Aorta (tissue), 5 donors: ENCODE measurements at places on chromosomes 5 and 9. TPM values are rescaled to one million over a fixed set of nuclear protein-coding genes. Genes with fewer than 3 reads are reported as not detected.

DNA sequence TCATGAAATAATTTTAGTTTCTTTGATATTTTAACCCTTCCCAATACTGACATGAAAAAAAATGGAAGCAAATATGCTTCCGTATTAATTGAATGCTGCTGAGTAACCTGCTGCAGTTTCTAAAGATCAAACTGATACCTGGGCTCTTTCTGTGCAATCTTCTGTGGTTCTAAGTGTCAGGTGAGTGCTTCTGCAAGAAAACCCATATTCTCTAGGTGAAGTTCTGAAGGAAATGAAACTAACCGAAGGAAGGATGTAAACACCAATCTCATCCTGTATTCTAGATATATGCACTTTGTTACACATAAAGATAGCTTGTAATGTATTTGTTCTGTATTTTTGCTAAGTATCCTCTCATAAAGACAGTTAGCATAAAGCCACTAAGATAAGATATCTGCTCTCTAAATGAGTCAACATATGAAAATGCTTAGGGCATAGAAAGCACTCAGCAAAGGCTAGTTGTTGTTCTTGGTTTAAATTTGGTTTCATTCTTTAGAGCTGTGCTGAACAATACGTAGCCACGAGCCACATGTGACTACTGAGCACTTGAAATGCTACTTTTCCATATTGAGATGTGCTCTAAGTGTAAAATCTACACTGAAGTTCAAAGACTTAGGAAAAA is 52.0 kb downstream of the ITGA2 start:
- no peak for DNase-seq

Gene CLINT1
- 57.1 TPM for total RNA-seq

Gene MYOT
- total RNA-seq = 4.0 TPM

Gene PAM
- 787 TPM for total RNA-seq

Gene ABO
- total RNA-seq = 3.3 TPM
